ENCODE measurements at places on chromosomes 5 and 9.

GRCh38 chr5:160837211-160837610 lies 14.8 kb downstream of the ATP10B start:
- no peak for DNase-seq

GRCh38 chr5:80072103-80073073 lies 37.2 kb downstream of the THBS4 start:
- DNase-seq = no peak

DNA sequence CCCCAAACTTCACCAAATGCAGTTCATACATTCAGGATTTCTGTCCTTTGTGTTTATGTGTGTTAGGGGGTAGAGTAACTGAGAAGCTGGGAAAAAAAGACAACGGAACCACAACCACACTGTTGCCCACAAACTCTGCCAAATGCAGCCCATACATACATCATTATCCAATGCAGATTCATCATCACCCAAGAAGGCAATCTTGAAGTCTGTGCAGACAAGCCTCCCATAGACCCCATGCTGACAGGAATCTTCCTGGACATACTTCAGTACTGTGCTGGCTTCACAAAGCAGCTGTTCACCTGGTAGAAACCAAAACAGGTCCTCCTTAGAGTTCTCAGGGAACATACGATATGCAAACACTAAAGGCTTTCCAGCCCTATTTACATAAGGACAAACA lies 38.9 kb downstream of the MTMR12 start:
- no peak for DNase-seq

GRCh38 chr9:19198406-19198805 lies 32.1 kb upstream of the DENND4C start:
- DNase-seq = no peak

GRCh38 chr5:179803651-179804554 lies 2.8 kb downstream of the MGAT4B start:
- DNase-seq = no peak

DNA sequence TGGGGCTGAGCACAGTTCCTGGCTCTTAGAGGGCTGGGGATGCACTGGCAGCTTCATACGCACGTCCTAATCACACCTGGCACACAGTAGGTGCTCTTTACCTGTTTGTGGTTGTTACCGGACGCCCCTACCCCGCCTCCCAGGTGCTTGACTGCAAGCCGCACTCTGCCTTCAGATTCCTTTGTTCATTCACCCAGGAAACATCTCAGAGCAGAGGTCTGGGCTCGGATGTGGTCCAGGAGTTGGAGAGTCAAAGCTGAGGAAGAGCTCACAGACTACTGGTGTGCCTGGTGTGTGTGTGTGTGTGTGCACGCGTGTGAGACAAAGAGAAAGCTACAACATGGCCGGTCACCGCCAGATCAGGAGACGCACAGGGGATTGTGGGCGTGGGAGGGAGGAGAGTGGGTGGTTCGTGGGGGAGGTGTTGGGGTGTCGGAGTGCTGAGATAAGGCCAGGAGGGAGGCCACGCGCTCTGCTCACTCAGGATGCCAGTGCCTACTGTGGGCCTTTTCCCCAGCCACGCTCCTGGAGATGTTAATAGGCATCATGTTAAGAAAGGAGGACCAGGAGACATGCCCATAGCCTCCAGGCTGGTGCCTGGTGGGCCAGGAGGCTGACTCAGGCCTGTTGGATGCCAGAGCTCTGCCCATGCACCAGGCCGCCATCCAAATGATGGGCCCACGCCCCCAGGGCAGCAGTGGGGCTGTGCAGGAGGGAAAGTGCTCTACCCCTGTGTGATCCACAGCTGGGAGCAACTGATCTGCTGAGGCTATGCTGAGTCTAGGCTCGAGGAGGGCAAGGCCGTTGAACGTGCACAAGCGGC lies 39.9 kb downstream of the CRB2 start:
- DNase-seq = no peak

DNA sequence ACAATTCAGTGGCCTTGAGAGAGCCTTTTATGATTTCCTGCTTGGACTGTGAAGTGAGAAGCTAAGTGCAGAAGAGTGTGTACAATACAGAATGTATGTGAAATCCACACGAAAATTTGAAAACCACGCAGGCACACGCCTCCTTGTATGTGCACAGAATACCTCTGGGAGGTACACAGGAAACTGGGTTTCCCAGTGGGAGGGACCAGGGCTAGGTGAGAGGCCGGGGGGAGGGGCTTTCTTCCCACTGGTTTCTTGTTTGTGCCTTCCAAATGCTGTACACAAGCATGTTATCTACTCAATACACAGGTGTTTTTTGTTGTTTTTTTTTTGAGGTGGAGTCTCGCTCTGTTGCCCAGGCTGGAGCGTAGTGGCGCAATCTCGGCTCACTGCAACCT lies 16.1 kb downstream of the C9orf50 start:
- DNase-seq = no peak

DNA sequence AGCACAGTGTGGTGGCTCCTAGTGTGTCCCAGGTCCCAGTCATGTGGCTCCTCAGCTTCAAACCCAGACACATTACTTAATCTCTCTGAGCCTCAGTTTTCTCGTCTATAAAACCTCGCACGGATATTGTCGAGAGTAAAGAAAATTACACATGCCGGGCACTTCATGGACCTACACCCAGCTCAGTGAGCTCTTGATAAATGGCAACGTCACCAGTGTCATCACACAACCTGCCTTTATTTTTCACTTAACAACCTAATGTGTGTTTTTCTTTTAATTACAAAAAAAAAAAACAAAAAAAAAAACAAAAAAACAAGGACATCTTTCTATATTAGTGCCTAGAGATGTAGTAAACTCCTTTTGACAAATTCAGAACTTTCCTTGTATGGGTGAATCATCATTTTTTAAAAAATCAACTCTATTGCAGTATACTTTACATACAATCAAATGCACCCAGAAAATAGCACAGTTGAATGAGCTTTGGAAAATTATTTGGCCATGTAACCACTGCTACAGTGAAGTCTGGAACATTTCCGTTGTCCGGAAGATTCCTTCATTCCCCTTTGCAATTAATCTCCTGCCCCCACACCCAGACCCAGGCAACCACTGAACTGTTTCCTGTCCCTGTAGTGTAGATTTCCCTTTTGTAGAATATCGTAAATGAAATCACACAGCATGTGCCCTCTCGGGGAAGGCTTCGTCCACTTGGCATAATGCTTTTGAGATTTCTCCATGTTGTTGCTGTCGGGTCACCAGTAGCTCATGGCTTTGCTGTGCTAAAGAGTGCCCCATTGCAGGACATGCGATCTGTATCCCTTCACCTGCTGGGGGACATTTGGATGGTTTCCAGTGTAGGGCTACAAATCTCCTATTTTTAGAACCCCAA lies 100.4 kb upstream of the LARP1 start:
- no peak for DNase-seq

DNA sequence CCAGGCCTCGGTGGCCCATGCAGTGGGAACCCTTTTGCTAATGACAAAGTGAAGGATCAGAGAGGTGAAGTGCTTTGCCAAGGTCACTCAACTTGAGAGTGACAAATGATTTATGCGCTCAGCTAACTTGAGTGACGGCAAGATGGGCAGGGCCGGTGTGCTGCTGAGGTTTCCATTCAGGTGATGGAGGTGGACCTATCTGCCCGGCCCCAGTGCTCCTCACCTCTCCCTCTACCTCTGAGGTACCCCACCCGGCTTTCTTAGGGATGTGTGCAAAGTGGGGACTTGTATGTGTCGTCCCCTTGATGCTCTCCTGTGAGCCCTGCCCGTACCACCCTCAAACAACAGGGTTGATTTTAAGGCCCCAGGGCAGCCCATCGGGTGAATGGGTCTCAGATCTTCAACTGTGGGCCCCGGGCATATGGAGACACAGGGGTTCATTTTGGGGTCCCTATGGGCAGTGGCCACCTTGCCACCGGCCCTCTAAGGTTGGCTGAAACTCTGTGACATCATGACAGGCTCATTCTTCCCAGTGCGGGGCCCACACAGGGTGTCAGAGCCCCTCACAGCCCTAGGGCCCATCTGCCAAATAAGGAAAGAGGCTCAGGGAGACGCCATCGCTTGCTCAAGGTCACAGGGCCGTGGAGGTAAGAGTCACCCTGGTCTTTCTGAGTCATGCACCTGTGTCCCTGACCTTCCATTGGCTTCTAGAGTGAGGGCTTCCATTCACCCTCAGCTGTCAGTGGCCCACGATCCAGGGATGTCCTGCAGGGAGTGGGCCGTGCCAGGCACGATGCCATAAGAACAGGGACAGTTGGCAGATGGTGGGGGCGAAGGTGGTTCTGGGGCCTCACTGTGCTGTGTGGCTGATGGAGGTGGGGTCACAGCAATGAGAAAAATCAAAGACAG lies 170.6 kb upstream of the MVB12B start:
- DNase-seq = no peak

GRCh38 chr9:98159301-98159700 lies 33.1 kb downstream of the CORO2A start:
- DNase-seq = no peak

DNA sequence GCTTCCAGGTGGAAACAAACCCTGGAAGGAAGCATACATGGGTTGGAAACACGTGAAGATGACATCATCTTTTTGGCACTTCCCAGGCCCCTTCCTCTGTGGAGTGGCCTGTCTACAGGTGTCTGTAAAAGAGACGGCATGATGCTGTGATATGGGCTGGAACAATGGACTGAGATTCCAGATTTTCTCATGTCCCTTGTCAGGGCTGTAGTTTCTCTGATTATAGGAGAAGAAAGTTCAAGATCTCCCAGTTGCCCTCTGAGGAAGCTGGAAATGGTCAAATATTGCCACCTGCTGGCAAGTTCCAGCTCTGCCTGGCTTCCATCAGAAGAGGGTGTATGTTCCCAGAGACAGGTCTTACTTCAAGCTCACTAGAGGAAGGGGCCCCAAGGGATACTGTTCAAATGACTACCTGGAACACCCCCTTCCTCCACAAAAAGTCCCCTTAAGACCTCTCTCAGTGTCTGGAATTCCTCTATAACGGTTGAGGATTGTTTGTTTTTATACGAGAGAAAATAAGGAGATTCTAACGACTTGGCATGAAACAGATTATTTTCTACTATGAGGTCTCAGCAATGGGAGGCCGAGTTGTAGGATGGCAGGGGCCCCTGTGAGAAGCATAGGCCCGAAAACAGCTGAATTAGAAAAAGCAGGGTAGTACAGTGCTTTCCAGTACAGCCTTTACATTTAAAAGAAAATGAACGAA lies 7.3 kb upstream of the ANXA6 start:
- peak; percentile 46 for DNase-seq

GRCh38 chr5:96933764-96934707 lies 1.8 kb upstream of the LNPEP start:
- DNase-seq = no peak

GRCh38 chr9:94904806-94905205 lies 178.3 kb downstream of the AOPEP start:
- DNase-seq = no peak

GRCh38 chr9:123354806-123355508 lies 1.0 kb upstream of the CRB2 start:
- no peak for DNase-seq

DNA sequence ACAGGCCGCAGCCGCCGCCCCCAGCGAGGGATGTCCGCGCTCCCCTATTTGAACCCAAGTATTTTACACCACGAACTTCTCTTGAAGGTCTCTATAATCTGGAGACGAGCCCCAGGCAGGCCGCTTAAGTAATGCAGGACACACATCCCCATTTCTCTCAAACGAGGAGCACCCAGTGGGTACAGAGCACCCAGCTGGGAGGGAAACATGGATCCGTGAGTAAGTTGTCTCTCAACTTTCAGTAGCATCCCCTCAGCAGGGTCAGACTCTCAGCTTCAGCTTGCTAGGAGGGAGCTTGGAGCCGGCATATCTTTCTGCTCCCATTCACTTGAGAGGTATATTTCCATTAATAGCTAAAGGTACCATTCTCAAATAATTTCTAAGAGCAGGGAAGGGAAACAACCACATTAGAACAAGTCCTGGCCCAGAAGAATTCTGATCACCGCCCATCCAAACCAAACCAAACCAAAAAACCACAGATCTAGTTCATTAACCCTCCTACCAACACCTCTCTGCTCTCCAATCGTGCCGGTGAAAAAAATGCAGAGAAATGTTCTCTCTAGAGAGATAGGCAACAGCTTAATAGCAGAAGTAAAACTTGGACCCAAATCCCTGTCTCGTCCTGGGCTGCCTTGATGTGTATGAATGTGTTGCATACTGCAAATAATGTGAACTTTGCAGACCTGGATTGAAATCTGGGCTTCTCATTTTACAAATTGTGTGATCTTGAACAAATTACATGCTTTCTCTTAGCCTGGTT lies 910 bp downstream of the TDRD7 start:
- no peak for DNase-seq

- DNase-seq = no peak
These were observed 235.2 kb upstream of the SLC24A2 start for GRCh38 chr9:20023961-20024571.

DNA sequence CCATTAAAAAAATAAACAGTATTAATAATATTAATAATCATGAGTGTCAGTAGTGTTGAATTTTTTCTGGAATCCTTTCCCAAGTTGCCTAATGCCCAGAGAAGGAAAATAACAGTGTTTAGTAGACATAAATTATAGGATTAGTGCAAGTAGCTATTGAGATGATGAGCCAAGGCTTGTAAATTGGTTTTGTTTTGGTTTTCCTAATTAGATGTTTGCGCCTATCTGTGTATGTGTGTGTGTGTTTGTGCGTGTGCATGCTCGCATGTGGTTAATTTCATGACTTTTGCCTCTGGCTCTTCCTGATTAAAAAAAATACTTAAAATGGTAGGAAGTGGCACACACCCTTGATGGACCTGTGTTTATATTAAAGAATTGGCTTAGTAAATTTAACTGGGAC lies 55.4 kb downstream of the FXN start:
- no peak for DNase-seq

- DNase-seq = no peak
These were observed 21.8 kb downstream of the STOM start for GRCh38 chr9:121348221-121348620.

DNA sequence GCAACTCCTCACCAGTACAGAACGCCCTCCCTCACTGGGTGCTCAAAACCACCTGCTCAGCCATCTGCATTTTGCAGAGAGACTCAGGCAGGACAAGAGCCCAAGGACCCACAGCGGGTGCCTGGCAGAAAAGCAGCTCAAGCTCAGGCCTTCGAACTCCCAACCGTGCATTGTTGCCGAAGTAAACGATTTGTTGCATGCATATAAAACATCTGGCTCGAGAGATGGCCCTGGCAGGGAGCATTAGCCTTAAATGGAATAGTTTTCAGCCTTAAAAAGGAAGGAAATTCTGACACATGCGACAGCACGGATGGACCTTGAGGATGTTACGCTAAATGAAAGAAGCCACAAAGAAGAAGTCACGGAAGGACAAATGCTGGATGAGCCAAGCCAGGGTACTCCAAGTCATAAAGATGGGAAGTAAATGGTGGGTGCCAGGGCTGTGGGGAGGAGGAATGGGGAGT lies 160.4 kb upstream of the PHYKPL start:
- no peak for DNase-seq

DNA sequence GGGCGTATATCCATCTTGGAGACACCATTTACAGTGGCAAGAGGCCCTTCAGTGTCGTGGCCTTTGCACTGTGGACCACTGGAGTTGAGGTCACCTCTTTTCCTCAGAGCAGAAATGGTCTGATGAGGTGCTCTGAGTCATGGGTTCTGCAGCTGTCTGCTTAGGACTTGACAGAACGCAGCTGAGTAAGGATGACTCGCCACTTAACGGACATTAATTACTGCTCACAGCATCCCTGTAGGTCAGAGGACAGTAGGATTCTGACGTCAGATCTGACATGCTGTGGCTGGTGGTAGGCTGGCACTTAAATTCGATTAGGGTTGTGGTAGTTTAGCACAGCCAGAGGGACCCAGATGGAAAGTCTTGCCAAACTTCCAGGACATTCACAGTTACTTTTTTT lies 479.4 kb downstream of the DMAC1 start:
- DNase-seq = no peak

All from GM12891 (cell line).